ENCODE measurements at places on chromosomes 2 and 18.

- no peak for DNase-seq
Measured at GRCh38 chr18:65527879-65528633, 222.8 kb upstream of the CDH7 start.

- no peak for DNase-seq
Measured at GRCh38 chr2:205714789-205715720, 32.8 kb downstream of the NRP2 start.

DNA sequence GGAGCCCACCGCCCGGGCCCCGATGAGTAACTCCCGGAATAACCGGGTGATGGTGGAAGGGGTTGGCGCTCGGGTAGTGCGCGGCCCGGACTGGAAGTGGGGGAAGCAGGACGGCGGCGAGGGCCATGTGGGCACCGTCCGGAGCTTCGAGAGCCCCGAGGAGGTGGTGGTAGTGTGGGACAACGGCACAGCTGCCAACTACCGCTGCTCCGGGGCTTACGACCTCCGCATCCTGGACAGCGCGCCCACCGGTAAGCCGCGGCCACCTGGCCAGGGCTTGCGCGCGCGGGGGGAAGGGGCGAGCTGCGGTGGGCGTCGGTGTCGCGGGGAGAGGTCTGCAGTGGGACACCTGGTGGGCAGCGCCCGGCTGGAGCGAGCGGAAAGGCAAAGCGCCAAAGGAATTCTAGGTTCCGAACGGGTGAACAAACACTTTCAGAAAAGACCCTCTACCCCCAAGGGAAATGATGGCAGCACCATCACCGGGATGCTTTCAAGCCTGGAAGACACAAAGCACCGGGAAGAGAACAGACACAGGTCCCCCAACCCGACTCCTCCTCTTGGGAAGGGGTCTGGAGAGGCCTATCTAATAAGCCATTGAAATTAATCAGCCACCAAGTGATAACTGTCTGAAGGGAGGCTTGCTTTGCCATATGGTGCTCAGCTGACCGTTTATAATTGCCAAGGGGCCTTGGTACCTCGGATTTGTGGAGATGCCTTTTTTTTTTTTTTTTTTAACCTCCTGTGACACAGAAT, 1.1 kb downstream of the MIB1 start:
- DNase-seq = peak; percentile 20

DNA sequence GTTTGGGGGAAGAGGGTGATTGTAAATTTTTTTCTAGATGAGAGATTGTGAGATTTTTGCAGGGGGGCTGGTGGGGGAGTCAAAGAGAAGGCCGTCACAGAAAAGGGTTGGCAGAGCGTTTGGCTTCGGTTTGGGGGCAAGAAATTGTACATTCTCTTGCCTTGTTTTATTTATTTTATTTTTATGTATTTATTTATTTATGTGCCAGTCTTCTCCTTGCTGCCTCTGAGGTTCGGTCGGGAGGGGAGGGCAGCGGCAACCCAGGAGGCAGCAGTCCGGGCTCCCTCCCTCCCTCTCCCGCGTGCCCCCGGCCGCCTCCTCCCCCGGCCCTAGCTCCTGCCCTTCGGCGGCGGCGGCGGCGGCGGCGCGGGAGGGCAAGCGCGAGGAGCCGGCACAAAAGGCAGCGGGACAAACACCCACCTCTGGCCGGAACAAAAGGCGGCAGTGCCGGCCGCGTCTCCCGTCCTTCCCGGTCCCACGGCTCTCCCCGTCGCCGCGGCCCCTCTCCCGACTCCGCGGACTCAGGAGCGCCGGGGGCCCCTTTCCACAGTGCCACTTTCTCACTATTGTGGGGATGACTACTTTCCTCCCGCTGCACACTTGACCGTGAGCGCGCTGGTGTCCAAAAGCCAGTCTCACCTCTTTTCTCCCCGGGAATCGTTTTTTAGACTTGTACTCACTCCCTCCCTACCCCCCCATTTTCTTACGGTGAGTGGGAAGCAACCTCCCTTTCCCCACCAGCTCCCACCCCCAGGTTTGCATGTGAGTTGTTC, 1.2 kb downstream of the BCL11A start:
- no peak for DNase-seq

DNA sequence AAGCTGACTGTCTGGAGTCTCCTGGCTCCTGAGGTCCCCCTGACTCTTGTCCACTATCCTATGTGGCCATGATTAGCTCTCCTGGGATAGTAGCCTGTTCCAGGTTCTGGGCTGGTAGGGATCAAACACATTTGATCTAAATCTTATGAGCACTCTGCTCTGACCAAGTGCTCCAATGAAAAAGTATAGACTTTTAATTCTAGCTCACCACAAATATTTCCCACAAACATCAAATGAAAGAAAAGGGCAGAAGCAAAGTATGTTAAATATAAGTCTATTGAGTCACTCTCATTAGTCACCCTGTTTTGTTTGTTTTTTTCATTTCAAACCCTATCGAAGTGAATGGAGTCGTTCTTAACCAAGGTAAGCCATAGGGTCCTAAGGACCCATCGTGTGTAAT, 39.7 kb upstream of the NEDD4L start:
- DNase-seq = no peak

DNA sequence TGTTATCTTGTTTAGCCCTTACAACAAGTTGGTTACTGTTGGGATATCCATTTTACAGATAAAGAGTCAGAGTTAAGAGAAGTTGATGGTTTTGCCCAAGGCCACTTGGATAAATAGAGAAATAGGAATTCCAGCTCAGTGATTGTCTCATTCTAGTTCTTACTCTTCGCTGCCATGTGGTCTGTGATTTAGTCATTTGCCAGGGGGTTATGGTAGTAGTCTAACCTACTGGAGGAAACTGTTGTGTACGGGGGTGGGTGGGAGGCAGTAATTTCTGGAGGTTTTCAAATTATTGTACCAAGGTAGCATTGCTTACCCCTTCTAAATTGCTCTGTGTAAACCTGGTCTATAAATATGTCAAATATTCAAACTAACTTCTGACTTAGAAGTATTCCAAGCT, 110.4 kb downstream of the MAP2 start:
- no peak for DNase-seq

- no peak for DNase-seq
Measured at GRCh38 chr2:176109192-176109901, 2.3 kb downstream of the HOXD11 start.

GRCh38 chr18:13888191-13888716, 27.1 kb downstream of the MC2R start:
- DNase-seq = no peak

- DNase-seq = no peak
Measured at GRCh38 chr18:5538544-5538943, 5.3 kb downstream of the EPB41L3 start.

DNA sequence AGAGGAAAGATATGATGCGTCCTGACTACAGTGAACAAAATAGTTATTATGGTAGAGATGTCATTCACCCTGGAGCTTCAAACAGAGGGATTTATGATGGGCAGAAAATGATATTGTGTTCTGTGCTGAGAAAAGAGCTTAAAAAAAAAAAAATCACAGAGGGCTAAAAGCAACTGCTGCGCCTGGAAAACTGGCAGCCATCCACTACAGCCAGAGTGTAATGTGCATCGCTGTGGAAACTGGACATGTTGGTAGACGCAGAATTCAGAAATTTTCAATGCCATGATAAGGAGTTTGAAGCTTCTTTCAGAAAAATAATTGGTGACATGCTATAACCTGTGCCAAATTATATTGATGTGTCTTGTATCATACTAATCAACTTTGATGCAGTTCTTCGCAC, 122.9 kb upstream of the SOX11 start:
- no peak for DNase-seq

DNA sequence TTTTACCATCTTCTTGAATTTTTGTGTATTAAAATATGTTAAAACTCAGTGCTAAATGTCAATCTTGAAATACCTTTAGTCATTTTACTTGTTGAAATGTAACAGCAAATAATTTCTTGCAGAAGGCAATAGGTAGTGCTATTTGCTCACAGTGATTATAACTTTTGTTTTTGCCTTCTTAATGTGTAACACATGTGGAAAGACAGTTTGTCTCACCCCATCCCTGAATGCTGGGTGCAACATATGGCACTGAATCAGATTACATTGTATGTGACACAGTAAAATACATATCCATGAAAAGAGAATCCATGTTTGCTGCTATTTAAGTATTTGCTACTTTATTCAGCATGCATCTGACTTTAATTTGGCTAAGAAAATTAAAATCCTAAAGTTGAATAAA, 35.3 kb downstream of the FRZB start:
- DNase-seq = no peak

- DNase-seq = no peak
Measured at GRCh38 chr2:69975136-69975852, 13.9 kb upstream of the ASPRV1 start.

DNA sequence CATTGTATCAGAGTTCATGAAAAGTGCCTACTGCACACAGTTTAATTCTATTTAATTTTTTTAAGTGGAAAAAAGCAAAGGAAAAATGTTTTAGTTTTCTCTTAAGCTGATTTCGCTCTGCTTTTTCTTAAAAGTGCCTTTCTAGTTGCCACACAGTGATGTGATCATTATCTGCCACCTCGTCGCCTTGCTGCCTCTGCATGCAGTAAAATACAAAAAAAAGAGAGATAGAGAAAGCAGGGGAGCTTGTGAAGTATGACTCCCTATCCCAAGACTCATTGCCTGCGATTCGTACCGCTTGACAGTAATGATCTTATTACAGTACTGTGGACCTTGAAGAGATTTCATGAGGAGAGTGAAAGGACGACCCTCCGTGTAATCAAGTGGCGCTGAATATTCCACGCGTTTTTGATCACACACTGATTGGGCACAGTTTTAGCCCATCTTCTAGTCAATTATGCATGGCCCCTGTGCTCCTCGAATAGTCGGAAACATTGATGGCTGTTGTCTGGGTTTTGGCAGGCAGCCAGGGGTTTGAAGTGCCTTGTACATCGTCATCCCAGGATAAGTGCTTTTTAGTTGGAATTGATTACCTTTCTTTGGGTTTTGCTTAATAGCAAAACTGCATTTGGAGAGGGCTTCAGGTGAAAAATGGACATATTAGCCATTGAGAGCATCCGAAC, 188.3 kb downstream of the GBX2 start:
- no peak for DNase-seq

DNA sequence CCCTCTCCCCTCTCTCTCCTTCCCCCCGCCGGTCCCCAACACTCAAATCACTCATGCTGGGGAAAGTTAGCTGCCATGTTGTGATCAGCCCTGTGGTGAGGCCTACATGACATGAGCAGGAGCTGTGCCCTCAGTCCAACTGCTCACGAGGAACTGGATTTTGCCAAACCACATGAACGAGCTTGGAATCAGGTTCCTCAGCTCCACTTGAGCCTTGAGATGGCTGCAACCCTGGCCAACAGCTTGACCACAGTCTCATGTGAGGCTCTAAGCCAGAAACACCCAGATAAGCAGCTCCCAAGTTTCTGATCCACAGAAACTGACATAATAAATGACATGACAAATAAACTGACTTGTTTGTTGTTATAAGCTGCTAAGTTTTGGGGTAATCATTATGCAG, 38.4 kb downstream of the ARL4C start:
- no peak for DNase-seq

DNA sequence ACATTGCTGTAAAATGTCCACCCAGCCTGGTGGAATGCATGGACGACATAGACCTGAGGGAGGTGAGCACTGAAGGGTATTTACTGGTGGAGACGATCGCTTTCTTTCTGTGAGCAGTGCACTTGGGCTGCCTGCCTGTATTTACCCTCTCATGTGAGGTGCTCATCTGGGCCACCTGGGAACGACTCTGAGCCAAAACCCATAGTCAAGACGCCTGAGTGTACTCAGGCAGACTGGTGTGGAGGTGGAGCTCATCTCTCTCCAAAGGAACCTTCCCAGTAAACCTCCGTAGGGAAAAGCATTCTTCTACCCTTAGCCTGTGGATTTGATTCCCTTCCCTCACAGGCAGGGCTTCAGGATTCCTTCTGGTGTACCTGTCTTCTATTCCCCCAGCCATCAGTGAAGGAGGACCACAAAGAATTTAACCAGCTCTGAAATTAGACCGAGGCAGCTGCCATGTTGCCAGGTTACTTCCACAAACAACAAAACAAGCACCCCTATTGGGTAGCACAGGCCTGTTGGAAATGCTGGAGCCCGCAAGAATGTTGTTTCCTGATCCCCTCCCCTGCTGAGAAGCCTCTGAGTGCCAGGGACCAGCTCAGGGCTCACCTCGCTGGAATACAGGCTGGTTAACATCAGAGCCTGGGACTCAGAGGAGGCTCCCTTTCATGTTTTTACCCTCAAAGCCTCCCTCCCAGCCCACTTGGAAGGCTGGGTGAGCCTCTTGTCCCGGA, 47.5 kb upstream of the TXNDC2 start:
- DNase-seq = no peak

GRCh38 chr2:201781557-201782051, 871 bp upstream of the ALS2 start:
- no peak for DNase-seq

DNA sequence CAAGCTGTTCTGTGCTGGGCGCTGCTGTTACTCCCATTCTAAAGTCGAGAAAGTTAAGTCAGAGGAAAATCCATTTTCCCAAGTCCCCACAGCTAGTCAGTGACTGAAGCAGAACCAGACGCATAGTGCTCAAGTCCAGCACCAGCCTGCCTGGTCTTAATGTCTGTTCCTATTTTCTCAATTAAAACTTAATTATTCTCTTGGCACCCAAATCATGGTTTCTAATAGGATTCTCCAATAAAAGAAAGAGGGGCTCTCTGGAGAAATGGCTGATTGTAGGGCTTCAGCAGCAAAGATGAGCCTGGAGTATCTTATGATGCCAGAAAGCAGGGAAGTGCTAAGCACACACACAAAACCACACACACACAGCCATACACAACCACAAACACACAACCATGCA, 531.0 kb upstream of the SALL3 start:
- no peak for DNase-seq

DNA sequence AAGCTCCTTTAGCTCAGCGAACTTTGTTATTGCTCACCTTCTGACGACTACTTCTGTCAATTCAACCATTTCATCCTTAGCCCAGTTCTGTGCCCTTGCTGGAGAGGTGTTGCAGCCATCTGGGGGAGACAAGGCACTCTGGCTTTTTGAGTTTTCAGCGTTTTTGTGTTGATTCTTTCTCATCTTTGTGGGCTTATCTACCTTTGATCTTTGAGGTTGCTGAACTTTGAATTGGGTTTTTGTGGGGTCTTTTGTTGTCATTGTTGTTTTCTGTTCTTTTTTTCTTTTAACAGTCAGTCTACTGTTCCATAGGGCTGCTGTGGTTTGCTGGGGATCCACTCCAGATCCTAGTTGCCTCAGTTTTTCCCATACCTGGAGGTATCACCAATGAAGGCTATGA, 57.3 kb downstream of the GTF3C3 start:
- no peak for DNase-seq

DNA sequence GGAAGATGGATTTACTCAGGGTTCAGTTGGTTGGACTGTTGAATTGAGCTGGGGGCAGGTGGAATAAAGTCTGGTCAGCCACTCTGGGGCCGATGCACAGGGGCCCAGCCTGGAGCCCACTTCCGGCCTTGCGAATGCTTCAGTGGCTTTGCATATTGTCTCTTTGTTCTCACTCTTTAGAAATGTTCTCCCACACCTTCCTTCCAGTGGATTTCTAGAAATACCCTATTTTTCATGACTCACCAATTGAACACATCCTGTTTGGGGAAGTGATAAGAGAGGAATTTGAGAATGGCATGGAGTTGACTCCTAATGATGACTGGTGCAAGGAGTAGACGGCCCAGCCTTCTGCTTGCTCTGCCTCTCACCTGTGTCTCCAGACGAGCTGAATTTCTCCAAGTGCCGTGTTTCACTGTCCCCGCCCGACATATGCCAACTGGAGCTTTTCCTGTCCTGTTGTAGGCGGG, 28.1 kb downstream of the ASAP2 start:
- DNase-seq = no peak
